SK-N-DZ (cell line): ENCODE measurements at places on chromosomes 6 and 20.

GRCh38 chr6:132115714-132116366 lies 164.7 kb upstream of the CCN2 start:
- DNase-seq: no peak

GRCh38 chr6:16391451-16391912 lies 153.1 kb downstream of the GMPR start:
- no peak for DNase-seq

- no peak for DNase-seq
Measured at GRCh38 chr6:3351105-3351676, 92.4 kb downstream of the PSMG4 start.

DNA sequence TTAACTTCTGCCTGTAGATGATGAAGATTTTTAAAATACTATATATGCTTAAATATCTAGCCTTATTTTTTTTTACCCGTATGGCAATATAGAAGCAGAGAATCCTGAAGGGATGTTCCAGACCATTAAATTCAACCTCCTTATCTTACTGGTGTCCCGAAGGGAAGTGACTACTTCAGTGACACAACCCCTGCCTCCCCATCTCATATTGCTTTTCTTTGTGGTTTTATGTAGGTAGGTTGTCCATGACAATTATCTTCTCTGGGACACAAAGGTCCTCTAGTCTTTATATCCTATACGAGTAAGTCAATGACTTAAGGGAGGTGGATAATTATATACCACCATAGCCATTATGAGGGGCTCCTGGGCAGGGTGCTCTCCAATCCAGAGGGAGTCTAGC lies 57.4 kb upstream of the EMILIN3 start:
- no peak for DNase-seq

- no peak for DNase-seq
Measured at GRCh38 chr6:72140795-72141194, 254.4 kb downstream of the RIMS1 start.

GRCh38 chr6:147506704-147507114 lies 1.8 kb upstream of the SAMD5 start:
- DNase-seq: peak; percentile 41

DNA sequence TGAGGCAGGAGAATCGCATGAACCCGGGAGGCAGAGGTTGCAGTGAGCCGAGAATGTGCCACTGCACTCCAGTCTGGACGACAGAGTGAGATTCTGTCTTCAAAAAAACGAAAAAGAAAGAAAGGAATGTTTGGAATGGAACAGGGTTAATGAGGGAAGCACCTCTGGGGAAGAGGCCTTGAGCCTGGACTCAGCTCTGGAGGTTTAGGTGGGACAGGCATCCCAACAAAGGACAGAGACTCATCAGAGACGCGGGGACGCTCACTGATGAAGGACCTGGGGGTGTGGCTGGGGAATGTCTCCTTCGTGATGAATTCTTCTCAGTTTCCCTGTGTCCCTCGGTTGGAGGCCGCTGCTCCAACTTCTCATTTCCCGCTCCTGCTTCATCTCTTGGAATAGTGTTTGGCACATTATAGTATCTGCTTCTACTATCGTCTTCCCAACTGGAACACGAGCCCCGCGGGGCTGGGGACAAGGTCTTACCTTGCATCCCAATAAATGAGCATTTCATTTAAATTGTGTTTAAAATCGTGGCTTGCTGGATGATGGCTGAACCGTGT lies 27.6 kb downstream of the KIF25 start:
- no peak for DNase-seq

DNA sequence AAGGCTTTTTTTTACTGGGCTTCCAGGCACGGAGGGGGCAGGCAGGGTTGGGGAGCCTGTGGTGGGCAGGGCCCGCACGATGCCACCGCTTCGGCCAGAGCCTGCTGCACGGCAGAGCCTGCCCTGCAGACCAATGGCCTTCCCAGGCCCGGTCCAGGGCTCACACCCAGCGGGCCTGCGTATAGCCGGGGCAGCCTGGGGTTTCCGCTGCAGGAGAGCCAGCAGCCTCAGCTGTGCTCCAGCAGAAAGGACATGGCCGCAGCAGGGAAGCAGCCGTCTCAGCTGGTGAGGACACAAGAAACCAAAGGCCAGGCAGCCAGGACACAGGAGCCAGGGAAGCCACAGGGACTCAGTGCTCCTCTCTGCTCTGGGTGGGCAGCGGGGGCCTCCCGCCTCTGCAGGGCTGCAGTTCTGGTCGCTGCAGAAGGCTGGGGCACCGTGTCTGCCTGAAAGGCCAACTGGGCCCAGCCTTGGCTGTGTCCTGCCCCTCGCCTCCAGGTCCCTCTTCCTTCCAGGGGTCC lies 90.6 kb downstream of the TTLL2 start:
- no peak for DNase-seq

DNA sequence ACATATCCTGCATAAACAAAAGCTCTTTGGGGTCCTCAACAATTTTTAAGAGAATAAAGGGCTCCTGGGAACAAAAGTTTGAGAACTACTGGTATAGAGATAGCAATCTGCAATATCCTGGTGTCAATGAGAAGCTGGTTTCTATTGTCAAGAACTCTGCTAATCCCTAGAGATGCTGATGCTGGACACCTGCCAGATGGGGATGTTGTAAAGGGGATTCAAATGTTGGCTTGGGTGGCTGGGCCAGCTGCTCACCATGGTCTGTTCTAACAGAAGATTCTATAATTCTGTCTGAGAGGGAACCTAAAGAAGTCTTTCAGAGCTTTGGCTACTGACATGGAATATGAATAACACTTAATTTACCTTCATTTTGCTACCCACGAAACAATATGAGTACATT lies 137.8 kb downstream of the BTBD9 start:
- no peak for DNase-seq

- no peak for DNase-seq
Measured at GRCh38 chr6:134352786-134353480, 35.0 kb upstream of the SGK1 start.

GRCh38 chr6:168377856-168378832 lies 58.6 kb upstream of the DACT2 start:
- no peak for DNase-seq

- peak; percentile 87 for DNase-seq
Measured at GRCh38 chr6:34656378-34657036, 40.1 kb downstream of the ILRUN start.

DNA sequence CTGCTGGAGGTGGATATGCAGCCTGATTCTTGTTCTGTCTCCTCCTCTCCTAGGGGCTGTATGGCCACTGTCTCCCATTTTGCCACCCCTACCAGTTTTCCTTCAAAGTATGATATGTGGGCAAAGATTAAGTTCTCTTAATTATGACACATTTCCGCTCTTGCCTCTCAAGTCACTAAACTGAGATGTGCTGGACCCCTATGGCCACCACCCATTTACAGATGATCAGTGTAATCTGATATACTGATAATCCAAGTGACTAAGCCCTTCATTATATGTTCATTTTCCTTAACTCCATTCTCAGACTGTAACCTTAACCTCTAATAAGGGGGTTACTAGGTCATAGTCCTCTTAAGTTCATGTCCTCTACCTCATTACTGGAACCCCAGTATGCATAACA lies 711 bp upstream of the C20orf141 start:
- DNase-seq: no peak

DNA sequence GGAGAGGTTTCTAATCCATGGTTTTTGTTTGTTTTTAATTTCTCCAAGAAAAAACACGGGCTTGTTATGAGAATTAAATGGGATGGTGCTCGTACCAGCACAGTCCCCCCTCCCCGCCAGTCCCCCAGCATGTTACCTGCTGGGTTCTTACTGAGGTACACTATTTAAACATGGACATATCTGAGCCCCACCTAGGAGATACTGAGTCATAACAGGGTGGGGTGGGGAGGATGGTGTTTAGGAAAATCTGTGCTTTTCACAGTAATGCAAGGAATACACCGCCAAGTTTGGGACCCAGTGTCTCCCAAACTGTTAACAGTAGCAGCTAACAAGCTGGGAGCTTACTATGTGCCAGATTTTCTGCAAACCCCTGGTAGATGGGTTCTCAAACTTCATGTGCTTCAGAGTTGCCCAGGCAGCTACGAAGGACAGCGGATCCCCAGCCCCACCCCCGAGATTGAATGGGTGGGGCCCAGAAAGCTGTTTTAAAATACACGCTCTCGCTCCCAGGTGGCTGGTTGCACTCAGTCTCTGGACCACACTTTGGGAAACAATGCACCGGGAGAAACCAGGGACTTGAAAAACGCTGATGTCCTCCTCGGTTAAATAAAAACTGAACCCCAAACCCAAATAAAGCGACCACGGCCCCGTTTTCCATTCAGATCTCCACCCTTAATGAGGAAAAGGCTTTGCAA lies 995 bp downstream of the ZFP64 start:
- peak; percentile 43 for DNase-seq

GRCh38 chr20:50386641-50386960 lies 123.6 kb upstream of the PTPN1 start:
- no peak for DNase-seq

GRCh38 chr6:162736961-162737360 lies 9.2 kb downstream of the PACRG start:
- DNase-seq: peak; percentile 19

DNA sequence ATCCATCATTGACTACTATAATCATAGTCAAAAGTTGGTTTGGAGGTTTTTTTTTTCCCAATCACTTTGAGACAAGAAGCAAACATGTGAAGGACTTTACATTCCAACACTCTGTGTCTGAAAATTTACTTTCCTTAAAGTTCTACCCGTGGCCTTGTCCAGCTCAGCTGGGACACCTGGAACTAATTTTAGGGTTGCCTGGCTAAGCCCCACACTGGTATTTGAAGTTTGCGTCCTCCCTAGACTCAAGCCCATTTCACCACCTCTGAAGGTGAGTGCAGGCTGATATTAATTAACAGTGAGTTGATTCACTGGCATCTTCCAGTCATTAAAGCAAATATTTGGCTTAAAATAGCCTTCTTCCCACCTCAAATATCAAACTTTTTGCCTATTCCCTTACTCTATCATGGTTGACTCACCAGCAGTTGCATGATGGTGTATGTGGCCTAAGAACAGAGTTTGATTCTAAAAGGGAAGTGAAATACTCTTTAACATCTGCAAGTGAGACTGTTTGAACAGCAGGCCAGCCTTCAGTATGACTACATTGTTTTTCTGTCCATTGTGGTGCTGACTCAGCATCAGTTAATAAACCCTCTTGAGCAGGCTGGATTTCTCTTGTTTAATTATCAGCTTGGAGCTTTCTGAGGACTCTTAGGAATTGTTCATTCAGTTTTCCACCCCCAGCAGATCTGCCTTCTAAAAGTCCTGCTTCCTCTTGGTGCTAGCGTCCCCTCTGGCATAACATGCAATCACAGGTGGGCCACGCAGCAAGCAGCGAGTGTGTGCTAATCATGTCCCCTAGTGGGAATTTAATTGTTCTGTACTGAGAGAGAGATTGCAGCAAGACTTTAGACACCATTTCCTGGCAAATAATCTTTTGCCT lies 1.8 kb upstream of the PRDM1 start:
- no peak for DNase-seq

DNA sequence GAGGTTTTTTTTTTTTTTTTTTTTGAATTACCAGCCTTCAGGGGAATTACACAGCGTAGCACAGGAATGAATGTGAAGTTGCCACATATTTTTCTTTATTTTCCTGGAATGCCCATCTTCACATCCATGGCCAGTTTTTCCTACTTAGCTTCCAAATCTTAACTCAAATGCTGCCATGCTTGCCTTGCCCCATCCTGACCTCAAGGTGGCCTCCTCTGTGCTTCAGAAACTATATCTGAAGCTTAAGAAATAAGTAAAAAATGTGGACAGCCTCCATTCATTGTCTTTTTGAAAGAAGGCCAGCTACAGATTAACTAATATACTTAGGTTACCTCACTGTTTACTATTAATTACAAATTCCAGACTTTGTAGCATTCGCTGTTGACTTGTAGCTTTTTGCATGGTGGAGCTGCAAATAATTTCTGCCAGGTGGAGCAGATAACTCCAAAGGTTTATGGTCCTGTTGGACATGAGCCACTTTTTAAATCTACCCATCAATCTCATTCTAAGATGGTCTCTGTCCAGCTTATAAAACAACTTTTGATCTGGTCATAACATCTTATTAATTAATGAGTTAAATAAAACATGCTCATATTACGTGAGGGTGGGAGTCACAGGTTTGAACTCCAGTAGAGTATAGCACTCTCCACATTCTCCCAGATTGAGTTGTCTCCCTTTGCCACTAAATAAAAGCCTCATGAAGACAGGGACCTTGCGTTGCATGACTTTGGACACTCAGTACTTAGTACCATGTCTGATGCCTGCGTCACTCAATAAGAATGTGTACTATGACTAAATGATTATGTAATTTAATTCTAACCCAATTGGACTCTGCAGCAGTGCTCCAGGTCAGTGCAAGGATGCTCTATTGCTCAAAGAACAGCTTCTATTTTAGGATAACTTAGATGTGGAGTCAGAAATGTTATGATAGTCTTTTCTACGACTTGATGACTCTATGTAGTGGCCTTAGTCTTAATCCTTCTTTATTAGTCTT lies 678.6 kb upstream of the CITED2 start:
- DNase-seq: no peak

DNA sequence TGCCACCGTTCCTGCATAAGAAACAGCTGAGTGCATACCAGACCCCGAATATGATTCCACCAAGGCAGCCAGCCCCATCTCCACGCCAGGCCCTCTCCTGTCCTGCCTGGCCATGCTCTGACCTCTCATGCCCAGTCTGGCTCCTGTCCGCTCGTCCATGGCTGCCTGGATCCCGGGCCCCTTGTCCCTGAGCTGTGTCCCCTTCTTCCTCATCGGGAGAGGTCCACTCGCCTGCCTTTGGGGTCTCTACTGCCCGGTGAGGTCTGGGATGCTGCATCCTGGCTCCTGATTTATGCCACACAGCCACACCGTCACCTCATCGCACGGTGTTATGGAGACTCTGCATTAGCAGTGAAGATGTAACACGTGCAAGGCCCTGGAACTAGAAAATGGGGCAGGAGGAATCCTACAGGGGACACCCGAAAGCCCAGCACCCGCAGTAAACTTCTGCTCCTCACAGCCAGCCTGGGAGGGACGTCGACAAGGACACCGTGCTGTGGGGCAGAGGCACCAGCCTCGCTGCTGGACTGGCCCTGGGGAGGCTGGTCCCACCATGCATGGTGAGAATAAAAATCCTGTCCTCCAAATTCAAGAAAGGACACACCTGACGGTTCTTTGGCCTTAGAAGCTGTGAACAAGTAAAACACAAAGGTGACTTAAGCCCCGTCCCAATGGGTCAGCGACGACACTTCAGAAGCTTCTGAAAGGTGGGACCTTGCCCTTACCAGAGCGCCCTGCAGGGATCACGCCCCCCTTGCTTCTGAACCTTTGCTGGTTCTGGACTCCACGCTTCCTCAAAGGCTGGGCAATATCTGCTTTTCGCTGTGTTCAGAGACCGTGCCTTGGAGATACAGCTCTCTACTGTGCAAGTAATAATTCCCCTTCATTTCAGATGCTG lies 103.0 kb downstream of the DLL1 start:
- DNase-seq: no peak
